ENCODE measurements at places on chromosomes 2 and 18. TPM values are rescaled to one million over a fixed set of nuclear protein-coding genes. Genes with fewer than 3 reads are reported as not detected.

GRCh38 chr2:83703598-83703997, 755.5 kb downstream of the SUCLG1 start:
- H3K27ac ChIP-seq = no peak overlapping the region
- no peaks in the 10 kb centered on the region for H3K4me1 ChIP-seq
- DNase-seq = no peak
- H3K36me3 ChIP-seq = no peaks in the 10 kb centered on the region
- H3K27me3 ChIP-seq = no peaks in the 10 kb centered on the region

- DNase-seq = no peak
- H3K4me1 ChIP-seq = no peaks in the 10 kb centered on the region
- no peaks in the 10 kb centered on the region for H3K27me3 ChIP-seq
- no peak overlapping the region for H3K4me3 ChIP-seq
Observed at GRCh38 chr2:47422560-47422959, 19.6 kb downstream of the MSH2 start.

DNA sequence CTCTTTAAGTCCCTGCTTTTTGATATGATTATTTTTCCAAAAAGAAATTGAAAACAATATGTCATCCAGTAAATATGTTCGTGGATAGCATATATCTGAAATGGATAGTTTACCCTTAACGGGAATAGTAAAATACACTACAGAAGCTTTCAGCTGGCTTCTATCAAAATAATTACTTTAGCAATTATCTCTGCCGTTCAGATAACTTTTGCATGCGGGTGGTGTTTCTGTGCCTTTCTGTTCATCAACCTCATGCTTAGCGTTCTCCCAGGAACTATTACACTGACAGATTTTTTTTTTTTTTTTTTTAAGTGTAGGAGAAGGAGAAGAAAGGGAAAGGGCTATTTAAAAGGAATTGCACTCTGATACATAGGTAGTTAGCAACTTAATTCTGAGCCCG, 53.6 kb downstream of the TSHZ1 start:
- DNase-seq = no peak
- H3K36me3 ChIP-seq = no peaks in the 10 kb centered on the region
- no peak overlapping the region for H3K27ac ChIP-seq
- H3K4me3 ChIP-seq = no peak overlapping the region
- H3K4me1 ChIP-seq = peaks cover 14% of the 10 kb centered on the region

- no peaks in the 10 kb centered on the region for H3K36me3 ChIP-seq
- no peaks in the 10 kb centered on the region for H3K4me1 ChIP-seq
- DNase-seq = no peak
- peaks cover 6% of the 10 kb centered on the region for H3K27me3 ChIP-seq
- H3K27ac ChIP-seq = no peak overlapping the region
Observed at GRCh38 chr2:44296653-44297052, 21.4 kb downstream of the SLC3A1 start.

DNA sequence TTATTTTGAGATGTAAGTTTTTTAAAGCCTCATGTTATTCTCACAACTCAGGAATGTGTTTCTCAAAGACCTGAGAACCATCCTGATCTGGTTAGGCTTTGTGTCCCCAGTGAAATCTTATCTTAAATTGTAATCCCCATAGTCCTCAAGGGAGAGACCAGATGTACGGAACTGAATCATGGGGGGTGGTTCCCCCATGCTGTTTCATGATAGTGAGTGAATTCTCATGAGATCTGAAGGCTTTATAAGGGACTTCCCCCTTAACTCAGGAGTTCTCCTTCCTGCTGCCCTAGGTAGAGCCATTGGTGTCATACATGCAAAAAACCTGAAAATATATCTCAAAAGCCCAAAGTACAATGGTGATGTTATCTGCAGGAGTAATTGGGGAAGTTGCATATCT, 836.7 kb downstream of the CBLN2 start:
- DNase-seq = no peak
- H3K27ac ChIP-seq = no peak overlapping the region
- H3K4me3 ChIP-seq = no peak overlapping the region
- no peaks in the 10 kb centered on the region for H3K4me1 ChIP-seq
- no peaks in the 10 kb centered on the region for H3K36me3 ChIP-seq

- no peaks in the 10 kb centered on the region for H3K4me1 ChIP-seq
- H3K36me3 ChIP-seq = no peaks in the 10 kb centered on the region
- H3K4me3 ChIP-seq = no peak overlapping the region
- no peaks in the 10 kb centered on the region for H3K27me3 ChIP-seq
- H3K27ac ChIP-seq = no peak overlapping the region
Observed at GRCh38 chr2:156064540-156064939, 268.0 kb downstream of the NR4A2 start.

GRCh38 chr2:233098618-233099017, 38.5 kb downstream of the INPP5D start:
- no peak for DNase-seq
- H3K27ac ChIP-seq = no peak overlapping the region
- peaks cover 50% of the 10 kb centered on the region for H3K4me1 ChIP-seq
- H3K36me3 ChIP-seq = peaks cover 10% of the 10 kb centered on the region

- no peaks in the 10 kb centered on the region for H3K36me3 ChIP-seq
- no peaks in the 10 kb centered on the region for H3K4me1 ChIP-seq
- no peak for DNase-seq
Observed at GRCh38 chr2:122100346-122100745, 344.9 kb downstream of the TSN start.

DNA sequence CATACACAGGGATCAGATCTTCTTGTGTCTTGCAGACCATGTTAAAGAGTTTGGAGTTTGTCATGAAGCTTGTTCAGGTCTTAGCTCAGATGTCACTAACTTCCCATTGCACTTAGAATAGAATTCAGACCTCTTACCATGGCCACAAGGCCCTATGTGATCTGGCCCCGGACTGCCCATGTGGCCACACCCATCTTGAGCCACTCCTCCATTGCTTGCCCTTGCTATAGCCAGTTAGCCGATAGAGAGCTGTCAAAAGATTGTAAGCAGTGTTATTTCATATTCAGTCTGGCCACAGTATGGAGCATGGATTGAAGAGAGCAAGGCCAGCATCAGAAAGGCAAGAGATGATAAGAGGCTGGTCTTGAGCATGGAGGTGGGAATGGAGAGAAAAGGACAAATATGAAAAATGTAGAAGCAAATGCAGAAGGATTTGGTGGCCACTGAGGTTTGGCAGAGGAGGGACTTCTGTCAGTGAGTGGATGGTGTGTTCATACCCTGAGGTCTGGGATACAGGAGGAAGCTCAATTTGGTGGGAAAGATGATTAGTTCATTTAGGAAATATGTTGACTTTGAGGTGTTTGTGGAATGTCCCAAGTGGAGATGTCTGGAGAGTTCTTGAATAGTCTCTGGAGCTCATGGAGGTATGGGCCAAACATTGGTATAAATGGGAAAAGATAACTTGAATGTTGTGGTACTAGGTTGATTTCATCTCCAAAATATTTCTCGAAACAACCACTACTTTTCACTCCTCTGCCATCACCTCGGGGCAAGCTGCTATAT, 10.6 kb downstream of the DGUOK start:
- H3K4me3 ChIP-seq = no peak overlapping the region
- H3K4me1 ChIP-seq = peaks cover 22% of the 10 kb centered on the region
- H3K27me3 ChIP-seq = no peaks in the 10 kb centered on the region

DNA sequence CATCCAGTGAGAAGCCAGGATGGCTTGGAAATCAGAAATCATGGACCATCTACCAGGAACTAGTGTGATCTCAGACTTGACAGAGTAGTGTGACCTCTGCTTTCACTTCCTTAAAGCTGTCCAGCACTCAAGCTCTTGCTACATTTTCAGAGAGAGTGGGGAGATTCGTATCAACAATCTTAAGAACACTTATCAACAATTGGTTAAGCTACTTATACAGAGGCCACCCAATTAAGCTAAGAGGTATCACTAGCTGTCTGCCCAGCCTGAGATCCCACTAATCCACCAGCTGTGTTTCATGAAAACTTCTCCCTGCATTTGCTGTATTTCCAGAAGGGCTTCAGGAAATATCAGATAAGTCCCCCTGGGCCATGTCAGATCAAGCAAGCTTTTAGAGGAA, 4.2 kb downstream of the RPRM start:
- DNase-seq = no peak
- no peaks in the 10 kb centered on the region for H3K36me3 ChIP-seq
- H3K27ac ChIP-seq = no peak overlapping the region
- H3K4me3 ChIP-seq = no peak overlapping the region
- H3K4me1 ChIP-seq = peaks cover 25% of the 10 kb centered on the region
- peaks cover 59% of the 10 kb centered on the region for H3K27me3 ChIP-seq

DNA sequence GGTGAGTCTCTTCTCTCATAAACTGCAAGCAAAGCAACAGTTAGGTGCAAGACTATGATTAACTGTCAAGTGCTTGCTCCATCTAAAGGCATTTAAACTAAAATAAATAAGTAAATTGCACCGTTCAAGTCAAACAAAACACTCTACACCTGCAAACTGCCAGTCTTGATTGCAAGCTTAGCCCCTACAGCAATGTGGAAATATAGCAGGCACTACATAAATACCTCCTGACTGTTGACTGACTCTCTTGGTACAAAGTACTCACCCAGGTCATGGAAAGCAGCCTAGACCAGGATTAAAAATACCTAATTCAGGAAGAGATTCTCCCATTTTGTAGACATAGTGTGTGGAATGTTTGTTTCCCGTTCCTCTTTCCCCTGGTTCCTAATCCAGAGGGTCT, 176.6 kb upstream of the KLHL29 start:
- H3K4me1 ChIP-seq = no peaks in the 10 kb centered on the region
- no peak overlapping the region for H3K27ac ChIP-seq
- H3K4me3 ChIP-seq = no peak overlapping the region
- DNase-seq = no peak

DNA sequence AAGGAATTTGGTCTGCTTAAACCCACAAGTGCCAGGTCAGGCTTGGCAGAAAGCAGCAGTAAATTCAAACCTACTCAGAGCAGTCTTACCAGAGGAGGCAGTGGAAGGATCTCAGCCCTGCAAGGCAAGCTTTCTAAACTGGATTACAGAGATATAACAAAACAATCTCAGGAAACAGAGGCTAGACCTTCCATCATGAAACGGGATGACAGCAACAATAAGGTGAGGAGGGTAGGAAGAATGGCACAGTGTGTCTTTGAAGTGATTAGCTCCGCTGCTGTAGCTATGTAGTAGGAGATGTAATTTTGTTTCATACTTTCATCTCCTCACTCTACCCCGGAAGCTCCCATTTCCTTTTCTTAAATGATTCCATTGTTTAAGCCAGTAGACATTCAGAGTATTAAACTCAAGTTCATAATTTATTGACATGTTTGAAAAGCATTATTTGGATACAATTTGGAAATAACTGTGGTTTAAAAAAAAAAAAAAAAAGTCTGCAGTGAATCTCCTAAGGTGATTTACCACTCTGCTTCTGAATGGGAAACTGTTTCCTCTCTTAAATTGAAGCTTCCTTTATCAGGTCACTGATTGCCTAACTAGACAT, 29.4 kb upstream of the DYSF start:
- H3K36me3 ChIP-seq = peaks cover 52% of the 10 kb centered on the region
- DNase-seq = no peak
- H3K27me3 ChIP-seq = no peaks in the 10 kb centered on the region
- no peak overlapping the region for H3K27ac ChIP-seq
- H3K4me1 ChIP-seq = no peaks in the 10 kb centered on the region

DNA sequence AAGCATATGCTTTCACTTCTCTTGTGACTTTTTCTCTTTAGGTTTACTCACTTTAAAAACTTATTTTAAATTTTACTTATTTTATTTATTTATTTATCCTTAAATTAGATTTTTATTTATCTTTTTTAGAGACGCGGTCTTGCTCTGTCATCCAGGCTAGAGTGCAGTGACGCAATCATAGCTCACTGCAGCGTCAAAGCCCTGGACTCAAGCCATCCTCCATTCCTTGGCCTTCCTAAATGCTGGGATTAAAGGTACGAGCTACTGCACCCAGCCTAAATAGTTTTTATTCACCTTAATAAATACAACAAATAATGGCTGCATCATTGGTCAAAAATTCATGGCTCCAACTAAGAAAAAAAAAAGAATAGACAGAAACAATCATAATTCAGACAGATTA, 415.7 kb upstream of the FIGN start:
- DNase-seq = no peak
- no peak overlapping the region for H3K4me3 ChIP-seq
- no peaks in the 10 kb centered on the region for H3K36me3 ChIP-seq
- H3K4me1 ChIP-seq = no peaks in the 10 kb centered on the region

DNA sequence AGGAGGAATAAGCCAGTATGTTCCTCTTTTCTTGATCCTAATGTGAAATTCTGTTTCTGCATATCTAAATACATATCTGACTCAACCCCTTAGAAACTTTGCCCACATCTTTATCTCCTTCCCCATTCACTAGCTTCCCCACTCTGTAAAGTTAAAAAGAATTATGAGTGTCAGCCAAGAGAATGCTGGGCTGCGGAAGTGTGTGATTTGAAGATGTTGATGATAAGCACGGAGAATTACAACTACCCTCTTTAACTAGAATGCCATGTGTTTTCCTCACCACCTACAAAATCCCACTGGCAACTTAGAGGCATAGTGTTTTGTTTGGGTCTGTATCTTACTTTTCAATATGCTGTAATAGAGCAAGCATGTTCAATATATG, 490.4 kb upstream of the FANCL start:
- no peaks in the 10 kb centered on the region for H3K27me3 ChIP-seq
- no peaks in the 10 kb centered on the region for H3K36me3 ChIP-seq
- H3K4me3 ChIP-seq = no peak overlapping the region
- DNase-seq = no peak
- no peak overlapping the region for H3K27ac ChIP-seq

GRCh38 chr2:124663645-124663997, 638.5 kb downstream of the CNTNAP5 start:
- no peaks in the 10 kb centered on the region for H3K27me3 ChIP-seq
- H3K4me3 ChIP-seq = no peak overlapping the region
- DNase-seq = no peak

DNA sequence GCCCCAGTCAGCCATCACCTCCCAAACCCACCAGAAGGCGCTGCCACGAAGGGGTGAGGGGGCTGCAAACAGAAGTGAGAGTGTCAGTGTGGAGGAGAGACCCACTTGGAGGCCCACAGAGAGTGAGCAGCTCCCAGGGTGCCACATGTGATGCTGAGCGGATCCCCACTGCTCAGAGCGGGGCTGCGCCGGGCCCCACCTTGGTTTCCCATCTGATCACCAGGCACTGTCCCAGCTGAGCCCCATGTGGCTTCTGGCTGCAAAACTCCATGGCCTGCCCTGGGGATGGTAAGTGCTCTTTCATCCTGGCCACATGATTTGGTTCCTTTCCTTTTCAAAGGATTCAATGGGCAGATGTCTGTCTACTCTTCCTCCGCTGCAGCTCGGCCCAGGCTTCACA, 23.8 kb downstream of the SNORC start:
- H3K4me1 ChIP-seq = no peaks in the 10 kb centered on the region
- DNase-seq = no peak
- no peak overlapping the region for H3K4me3 ChIP-seq
- no peaks in the 10 kb centered on the region for H3K36me3 ChIP-seq

GRCh38 chr18:59426855-59427254, 67.8 kb upstream of the LMAN1 start:
- H3K36me3 ChIP-seq = no peaks in the 10 kb centered on the region
- DNase-seq = no peak
- no peak overlapping the region for H3K4me3 ChIP-seq

GRCh38 chr18:55672574-55673361, 84.8 kb upstream of the TCF4 start:
- H3K36me3 ChIP-seq = no peaks in the 10 kb centered on the region
- H3K4me1 ChIP-seq = no peaks in the 10 kb centered on the region
- DNase-seq = no peak

The UGT1A3 gene
- total RNA-seq = not detected

The ACP1 gene
- 89.7 TPM for total RNA-seq

The CNDP2 gene
- 75.5 TPM for total RNA-seq

The HRH4 gene
- total RNA-seq = 0.22 TPM

Measured in CD4-positive, alpha-beta T cell (primary cell).